ENCODE measurements at places on chromosomes 11 and 22. TPM values are rescaled to one million over a fixed set of nuclear protein-coding genes. Genes with fewer than 3 reads are reported as not detected.

SAAL1 gene
- total RNA-seq: 20.0 TPM

OR2AT4 gene
- total RNA-seq: not detected

SYCE3 gene
- total RNA-seq: not detected

CRYBA4 gene
- total RNA-seq: not detected

ABCG4 gene
- 0.38 TPM for total RNA-seq

SLC7A4 gene
- total RNA-seq: not detected

PELI3 gene
- total RNA-seq: 3.4 TPM

NAV2 gene
- total RNA-seq: 13.8 TPM

CRYBB1 gene
- total RNA-seq: not detected

RAPSN gene
- 0.27 TPM for total RNA-seq

TRIM49 gene
- total RNA-seq: not detected

PSMC3 gene
- total RNA-seq: 267 TPM

NUCB2 gene
- 87.4 TPM for total RNA-seq

SLC22A12 gene
- total RNA-seq: not detected

PDE3B gene
- total RNA-seq: 1.4 TPM

ARHGAP42 gene
- total RNA-seq: 2.0 TPM

C11orf68 gene
- 19.3 TPM for total RNA-seq

FGF19 gene
- total RNA-seq: not detected

DRD4 gene
- not detected for total RNA-seq

PATE4 gene
- not detected for total RNA-seq

MEI1 gene
- total RNA-seq: 0.81 TPM

WNT7B gene
- total RNA-seq: not detected

All from endothelial cell of coronary artery (primary cell).